ENCODE measurements at places on chromosomes 1 and 21.
A peak's percentile ranks its signal among the peaks of the same experiment; 100 is the strongest.

- DNase-seq: no peak
Measured at GRCh38 chr1:203239526-203240305, 10.2 kb upstream of the CHIT1 start.

GRCh38 chr1:112743174-112744008, 28.3 kb upstream of the PPM1J start:
- DNase-seq: no peak

GRCh38 chr1:53608676-53609075, 130.3 kb downstream of the GLIS1 start:
- no peak for DNase-seq

DNA sequence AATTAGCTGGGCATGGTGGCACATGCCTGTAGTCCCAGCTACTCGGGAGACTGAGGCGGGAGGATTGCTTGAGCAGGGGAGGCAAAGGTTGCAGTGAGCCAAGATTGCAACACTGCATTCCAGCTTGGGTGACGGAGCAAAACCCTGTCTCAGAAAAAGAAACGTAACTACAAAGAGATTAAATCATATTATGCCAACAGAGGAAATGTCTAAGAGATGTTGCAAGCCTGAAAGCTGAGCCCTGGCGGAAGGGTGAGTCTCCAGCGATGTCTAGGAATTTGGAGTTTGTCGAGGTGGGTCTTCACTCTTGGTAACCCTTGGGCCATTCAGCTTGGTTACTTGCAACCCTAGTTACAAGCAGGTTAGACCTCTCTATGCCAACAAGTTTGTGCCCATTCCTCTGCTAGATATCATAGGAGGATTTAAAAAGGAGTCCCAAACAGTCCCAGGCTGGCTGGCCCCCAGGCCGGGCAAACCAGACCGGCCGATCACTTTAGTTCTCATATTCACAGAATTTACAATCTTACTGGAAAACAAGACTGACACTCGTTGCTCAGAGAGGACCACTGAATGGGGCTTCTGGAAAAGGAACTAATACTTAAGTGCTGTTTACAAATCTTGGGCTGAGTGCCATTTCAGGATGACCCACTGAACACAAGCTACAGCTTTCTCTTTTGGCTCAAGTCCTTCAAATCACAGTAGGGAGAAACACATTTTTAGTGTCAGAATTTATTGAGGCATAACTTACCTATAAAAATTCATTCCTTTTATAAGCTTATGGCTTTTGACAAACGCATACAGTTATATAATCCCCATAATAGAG, 27.1 kb downstream of the SLC30A1 start:
- no peak for DNase-seq

- DNase-seq: no peak
Measured at GRCh38 chr1:89870998-89871397, 50.2 kb downstream of the LRRC8D start.

- DNase-seq: no peak
Measured at GRCh38 chr1:3134381-3135072, 65.5 kb downstream of the PRDM16 start.

DNA sequence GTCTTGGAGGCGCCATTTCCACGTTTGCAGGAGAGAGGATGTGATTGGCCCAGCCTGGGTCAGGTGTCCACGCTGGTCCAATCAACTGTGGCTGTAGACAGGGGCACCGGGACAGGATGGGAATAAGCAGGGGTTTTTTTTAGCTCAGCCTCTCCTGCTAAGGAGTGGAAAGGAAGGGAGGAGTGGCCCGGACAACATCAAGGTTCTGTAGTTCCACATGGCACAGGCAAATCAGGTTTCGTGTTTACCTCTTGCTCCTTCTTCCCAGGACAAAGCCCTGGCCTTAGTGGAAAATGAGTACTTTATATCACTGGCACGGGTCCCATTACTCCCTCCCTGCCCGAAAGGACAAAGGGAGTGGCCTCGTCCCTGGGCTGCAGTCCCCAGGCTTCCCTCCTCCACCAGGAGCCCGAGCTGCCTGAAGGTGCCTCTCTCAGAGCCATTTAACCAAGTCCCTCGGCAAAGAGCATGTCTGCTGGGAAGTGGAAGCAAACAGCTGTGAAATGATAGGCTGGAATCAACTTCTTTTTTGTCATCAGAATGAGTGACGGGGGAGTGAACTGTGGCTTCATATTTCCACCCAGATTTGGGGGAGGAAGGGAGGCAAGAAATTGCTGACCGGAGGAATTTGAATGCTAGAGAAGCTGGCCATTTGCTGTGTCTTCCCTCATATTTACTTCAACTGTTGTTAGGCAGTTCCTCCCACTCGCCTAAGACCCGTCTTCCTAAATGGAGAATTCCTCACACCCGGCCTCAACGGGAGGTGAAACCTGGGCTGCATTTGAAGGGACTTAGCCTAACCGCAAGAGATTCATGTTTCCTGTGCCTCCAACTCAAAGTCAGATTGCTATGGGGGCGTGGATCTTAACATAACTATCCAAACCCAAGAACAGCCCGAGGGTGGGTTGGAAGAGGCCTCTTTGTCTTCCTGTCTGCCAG, 84.9 kb upstream of the SLC44A3 start:
- peak; percentile 25 for DNase-seq

DNA sequence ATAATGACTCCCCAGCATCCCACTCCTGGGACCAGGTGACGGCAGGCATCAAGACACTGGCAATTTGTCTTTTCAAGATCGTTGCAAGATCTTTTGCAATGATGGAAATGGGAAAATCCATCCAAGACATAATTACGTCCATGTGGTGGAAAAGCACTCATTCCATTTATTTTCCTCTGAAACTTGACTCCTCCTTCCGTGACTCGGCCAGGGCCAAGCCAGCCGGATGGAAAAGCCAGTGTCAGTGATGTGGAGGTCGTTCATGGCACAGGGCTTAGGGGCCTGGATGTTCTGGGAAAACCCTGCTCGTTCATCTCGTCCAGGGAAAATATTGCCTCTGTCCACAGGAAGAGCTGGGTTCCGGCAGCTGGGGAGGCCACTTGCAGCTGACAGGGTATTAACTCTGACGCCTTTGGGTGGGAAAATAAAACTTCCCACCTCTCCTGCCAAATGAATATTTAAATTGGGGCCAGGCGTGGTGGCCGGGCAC, 46.2 kb downstream of the C1orf198 start:
- peak; percentile 79 for DNase-seq

GRCh38 chr1:25856856-25857255, 2.4 kb downstream of the AUNIP start:
- no peak for DNase-seq

GRCh38 chr1:159790237-159790917, 9.6 kb downstream of the DUSP23 start:
- no peak for DNase-seq

- peak; percentile 39 for DNase-seq
Measured at GRCh38 chr21:41766883-41767605, at the start of gene RIPK4. TSS of gene RIPK4 (minus strand) at chr21:41767052. CDS start at chr21:41767041, 11 bp downstream.
